Thyroid gland (tissue), 4 donors: ENCODE measurements at places on chromosomes 12 and 14. TPM values are rescaled to one million over a fixed set of nuclear protein-coding genes. Genes with fewer than 3 reads are reported as not detected.

Gene FGD6
- total RNA-seq, result 27.1 TPM

Gene PMCH
- total RNA-seq, result not detected

Gene LDHB
- 422 TPM for total RNA-seq

Gene GLT8D2
- 34.8 TPM for total RNA-seq

Gene NOVA1
- 9.8 TPM for total RNA-seq

Gene PPP1R36
- total RNA-seq, result 0.67 TPM

Gene ERH
- total RNA-seq, result 88.0 TPM

Gene MGST1
- 454 TPM for total RNA-seq

Gene TROAP
- total RNA-seq, result not detected

Gene TBK1
- total RNA-seq, result 28.4 TPM

Gene LMNTD1
- total RNA-seq, result not detected

Gene PPM1H
- 12.7 TPM for total RNA-seq

Gene RNFT2
- 5.0 TPM for total RNA-seq

Gene CCDC38
- total RNA-seq, result not detected

Gene NKX2-1
- total RNA-seq, result 375 TPM

Gene OR6C65
- not detected for total RNA-seq

Gene FGF6
- not detected for total RNA-seq

DNA sequence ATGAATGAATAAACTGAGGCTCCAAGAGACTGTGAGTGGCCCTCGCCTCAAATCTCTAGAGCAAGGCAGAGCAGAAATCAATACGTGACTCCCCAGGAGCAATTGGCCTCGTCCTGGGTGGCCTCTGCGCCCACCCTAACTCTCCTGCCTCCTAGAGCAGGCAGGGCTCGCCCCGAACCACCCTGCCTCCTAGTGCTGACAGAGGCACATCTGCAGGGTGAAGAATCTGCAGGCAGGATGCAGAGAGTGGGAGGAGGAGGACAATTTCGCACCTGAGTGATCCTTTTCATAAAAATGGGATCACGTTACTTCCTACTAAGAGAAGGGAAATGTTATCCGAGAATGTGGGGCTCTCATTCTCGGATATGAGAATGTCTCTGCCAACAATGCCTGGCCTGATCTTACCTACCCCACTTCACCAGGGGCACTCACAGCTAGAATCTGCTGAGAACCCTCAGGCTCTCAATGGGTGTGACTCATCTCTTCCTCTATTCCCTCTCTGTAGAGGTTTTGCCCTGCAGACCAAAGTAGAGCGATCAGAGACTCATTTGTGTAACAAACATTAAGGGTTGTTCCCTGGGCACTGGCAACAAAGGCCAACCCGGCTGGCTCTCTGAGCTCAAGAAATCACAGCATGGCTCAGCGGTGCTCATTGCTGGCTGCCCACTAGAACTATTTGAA, 61.7 kb upstream of the BCL2L14 start:
- H3K4me1 ChIP-seq, result peaks cover 11% of the 10 kb centered on the region
- no peaks in the 10 kb centered on the region for H3K27me3 ChIP-seq
- peak overlapping the region; percentile 0 for H3K27ac ChIP-seq

- H3K36me3 ChIP-seq, result no peaks in the 10 kb centered on the region
- DNase-seq, result no peak
- H3K4me1 ChIP-seq, result no peaks in the 10 kb centered on the region
- H3K4me3 ChIP-seq, result no peak overlapping the region
Observed at GRCh38 chr12:20194171-20194570, 174.2 kb upstream of the PDE3A start.

- DNase-seq, result no peak
- H3K27ac ChIP-seq, result peak overlapping the region; percentile 92
- peaks cover 21% of the 10 kb centered on the region for H3K4me1 ChIP-seq
- H3K4me3 ChIP-seq, result no peak overlapping the region
Observed at GRCh38 chr14:103209054-103209453, 85.8 kb downstream of the TNFAIP2 start.

GRCh38 chr12:71312768-71313403, 126.7 kb upstream of the LGR5 start:
- H3K4me1 ChIP-seq, result no peaks in the 10 kb centered on the region
- H3K27ac ChIP-seq, result no peak overlapping the region
- DNase-seq, result no peak
- H3K36me3 ChIP-seq, result no peaks in the 10 kb centered on the region

- H3K27me3 ChIP-seq, result no peaks in the 10 kb centered on the region
- H3K4me3 ChIP-seq, result no peak overlapping the region
- H3K4me1 ChIP-seq, result peaks cover 35% of the 10 kb centered on the region
- no peak overlapping the region for H3K27ac ChIP-seq
Observed at GRCh38 chr14:23307687-23308644, 1.3 kb downstream of the BCL2L2 start.

- no peak overlapping the region for H3K4me3 ChIP-seq
- H3K27me3 ChIP-seq, result no peaks in the 10 kb centered on the region
- DNase-seq, result no peak
- H3K4me1 ChIP-seq, result no peaks in the 10 kb centered on the region
- no peaks in the 10 kb centered on the region for H3K36me3 ChIP-seq
- H3K27ac ChIP-seq, result no peak overlapping the region
Observed at GRCh38 chr12:2256915-2257314, 204.1 kb downstream of the CACNA1C start.

GRCh38 chr12:123363390-123363739, 1.3 kb downstream of the SBNO1 start:
- no peaks in the 10 kb centered on the region for H3K27me3 ChIP-seq
- no peak for DNase-seq
- H3K4me1 ChIP-seq, result peaks cover 20% of the 10 kb centered on the region
- H3K27ac ChIP-seq, result peak overlapping the region; percentile 91

DNA sequence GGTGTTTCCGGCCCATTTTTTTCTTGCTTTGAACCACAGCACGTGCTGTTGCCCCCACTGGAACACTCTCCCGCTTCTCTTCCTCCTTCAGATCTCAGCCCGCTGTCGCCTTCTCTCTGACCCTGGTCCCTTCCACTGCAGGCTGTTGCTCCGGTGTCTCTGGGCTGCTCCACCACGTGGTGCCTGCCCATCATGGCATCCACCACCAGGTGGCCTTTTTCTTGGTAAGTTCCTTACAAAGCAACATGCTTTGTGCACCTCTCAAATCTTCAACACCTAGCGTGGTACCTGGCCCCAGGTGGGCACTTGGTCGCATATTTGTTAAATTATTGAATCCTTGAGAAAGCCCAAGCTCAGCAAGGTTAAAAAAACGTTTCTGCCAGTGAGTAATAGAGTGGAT, 19.1 kb downstream of the TUNAR start:
- H3K4me1 ChIP-seq, result no peaks in the 10 kb centered on the region
- no peak overlapping the region for H3K4me3 ChIP-seq
- DNase-seq, result no peak
- H3K27ac ChIP-seq, result no peak overlapping the region
- H3K27me3 ChIP-seq, result no peaks in the 10 kb centered on the region
- H3K36me3 ChIP-seq, result no peaks in the 10 kb centered on the region

GRCh38 chr14:86575141-86575540, 1045.2 kb downstream of the FLRT2 start:
- no peak overlapping the region for H3K4me3 ChIP-seq
- no peaks in the 10 kb centered on the region for H3K27me3 ChIP-seq
- H3K36me3 ChIP-seq, result no peaks in the 10 kb centered on the region

- H3K36me3 ChIP-seq, result no peaks in the 10 kb centered on the region
- H3K4me3 ChIP-seq, result no peak overlapping the region
- DNase-seq, result no peak
- no peaks in the 10 kb centered on the region for H3K27me3 ChIP-seq
- no peak overlapping the region for H3K27ac ChIP-seq
Observed at GRCh38 chr12:43098071-43098470, 453.9 kb downstream of the ADAMTS20 start.

- H3K4me3 ChIP-seq, result no peak overlapping the region
- DNase-seq, result no peak
- no peaks in the 10 kb centered on the region for H3K36me3 ChIP-seq
- no peak overlapping the region for H3K27ac ChIP-seq
- H3K4me1 ChIP-seq, result no peaks in the 10 kb centered on the region
Observed at GRCh38 chr14:51807356-51807755, 53.1 kb upstream of the GNG2 start.

GRCh38 chr14:54105406-54105805, 148.8 kb upstream of the BMP4 start:
- H3K4me1 ChIP-seq, result peaks cover 44% of the 10 kb centered on the region
- no peak overlapping the region for H3K4me3 ChIP-seq
- H3K27ac ChIP-seq, result peak overlapping the region; percentile 50
- no peak for DNase-seq
- H3K36me3 ChIP-seq, result no peaks in the 10 kb centered on the region

DNA sequence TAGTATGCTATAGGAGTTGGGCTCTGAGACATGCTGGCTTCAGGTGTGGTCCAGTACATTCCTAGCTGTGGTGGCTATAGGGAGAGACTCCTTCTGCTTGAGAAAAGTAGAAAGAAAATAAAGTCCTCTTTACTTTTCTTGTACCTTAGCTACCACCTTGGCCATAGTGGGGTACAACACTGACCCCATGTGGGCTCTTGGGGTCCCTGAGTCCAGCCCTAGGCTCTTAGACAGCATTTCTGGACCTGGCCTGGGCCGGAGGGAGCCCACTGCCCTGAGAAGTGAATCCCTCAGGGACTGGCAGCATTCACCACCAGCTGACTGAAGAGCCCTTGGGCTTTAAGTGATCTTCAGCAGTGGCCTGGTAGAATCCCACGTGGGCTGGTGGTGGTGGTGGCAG, 143.1 kb downstream of the SYT10 start:
- no peak overlapping the region for H3K4me3 ChIP-seq
- no peaks in the 10 kb centered on the region for H3K4me1 ChIP-seq
- H3K27me3 ChIP-seq, result no peaks in the 10 kb centered on the region
- DNase-seq, result no peak

DNA sequence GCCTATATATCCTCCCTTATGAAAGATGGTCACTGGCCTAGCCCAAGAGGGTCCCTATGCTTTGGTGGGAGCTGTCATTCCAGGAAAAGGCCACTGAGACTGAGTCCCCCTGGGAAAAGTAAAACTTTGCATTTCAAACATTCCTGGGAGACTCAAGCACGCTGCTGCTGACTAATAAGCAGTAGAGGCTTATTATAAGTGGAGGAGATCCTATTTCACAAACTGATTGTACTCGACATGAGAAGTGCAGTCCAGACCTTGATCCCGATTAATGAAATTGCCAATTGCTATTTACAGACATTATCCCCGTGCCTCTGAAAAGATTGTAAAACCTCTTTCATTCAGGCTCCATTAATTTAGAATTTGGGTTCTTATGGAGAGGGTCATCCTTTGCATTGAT, 96.6 kb downstream of the EMP1 start:
- H3K36me3 ChIP-seq, result no peaks in the 10 kb centered on the region
- no peak overlapping the region for H3K27ac ChIP-seq
- no peaks in the 10 kb centered on the region for H3K4me1 ChIP-seq
- H3K27me3 ChIP-seq, result no peaks in the 10 kb centered on the region

DNA sequence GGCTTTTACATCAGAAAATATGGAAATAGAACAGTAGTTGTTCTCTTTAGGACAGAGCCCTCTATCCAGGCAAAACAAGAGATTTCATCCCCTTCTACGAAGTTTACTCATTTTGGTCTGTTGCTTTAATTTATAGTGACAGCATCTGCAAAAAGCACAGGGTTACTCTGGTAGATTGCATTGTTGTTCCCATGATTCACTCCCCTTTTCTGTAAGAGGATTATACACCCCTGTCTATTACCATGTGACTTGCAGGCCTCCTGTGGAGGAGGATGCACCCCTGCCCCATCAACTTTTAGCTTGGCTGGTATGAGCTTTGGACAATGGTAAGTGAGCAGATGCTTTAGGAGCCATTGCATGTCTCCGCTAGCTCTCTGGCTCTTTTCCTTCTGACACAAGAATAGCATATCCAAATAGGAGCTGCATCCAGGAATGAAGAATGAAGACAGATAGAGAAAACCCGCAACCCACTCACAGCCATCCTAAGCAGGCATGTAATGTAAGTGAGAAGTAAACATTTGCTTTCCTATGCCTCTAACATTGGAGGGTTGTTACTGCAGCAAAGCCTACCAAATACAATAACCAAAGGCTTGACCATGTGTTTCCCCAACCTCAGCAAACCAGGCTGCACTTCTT, 304.2 kb downstream of the AKAP6 start:
- H3K27ac ChIP-seq, result no peak overlapping the region
- H3K4me1 ChIP-seq, result no peaks in the 10 kb centered on the region
- no peaks in the 10 kb centered on the region for H3K27me3 ChIP-seq
- H3K4me3 ChIP-seq, result no peak overlapping the region
- H3K36me3 ChIP-seq, result no peaks in the 10 kb centered on the region

GRCh38 chr12:87953256-87953860, 75.8 kb downstream of the C12orf50 start:
- DNase-seq, result no peak
- no peak overlapping the region for H3K27ac ChIP-seq
- no peaks in the 10 kb centered on the region for H3K4me1 ChIP-seq
- H3K36me3 ChIP-seq, result no peaks in the 10 kb centered on the region
- no peaks in the 10 kb centered on the region for H3K27me3 ChIP-seq
- no peak overlapping the region for H3K4me3 ChIP-seq

DNA sequence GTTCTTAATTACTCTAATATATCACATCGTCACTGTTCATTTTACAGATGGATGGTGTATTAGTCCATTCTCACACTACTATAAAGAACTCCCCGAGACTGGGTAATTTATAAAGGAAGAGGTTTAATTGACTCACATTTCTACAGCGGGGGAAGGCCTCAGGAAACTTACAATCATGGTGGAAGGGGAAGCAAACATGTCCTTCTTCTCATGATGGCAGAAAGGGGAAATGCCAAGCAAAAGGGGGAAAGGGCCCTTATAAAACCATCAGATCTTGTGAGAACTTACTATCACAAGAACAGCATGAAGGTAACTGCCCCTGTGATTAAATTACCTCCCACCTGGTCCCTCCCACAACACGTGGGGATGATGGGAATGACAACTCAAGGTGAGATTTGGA, 6.5 kb downstream of the TMBIM4 start:
- H3K4me3 ChIP-seq, result no peak overlapping the region
- no peaks in the 10 kb centered on the region for H3K27me3 ChIP-seq
- no peaks in the 10 kb centered on the region for H3K36me3 ChIP-seq
- DNase-seq, result no peak
- H3K4me1 ChIP-seq, result peaks cover 23% of the 10 kb centered on the region

DNA sequence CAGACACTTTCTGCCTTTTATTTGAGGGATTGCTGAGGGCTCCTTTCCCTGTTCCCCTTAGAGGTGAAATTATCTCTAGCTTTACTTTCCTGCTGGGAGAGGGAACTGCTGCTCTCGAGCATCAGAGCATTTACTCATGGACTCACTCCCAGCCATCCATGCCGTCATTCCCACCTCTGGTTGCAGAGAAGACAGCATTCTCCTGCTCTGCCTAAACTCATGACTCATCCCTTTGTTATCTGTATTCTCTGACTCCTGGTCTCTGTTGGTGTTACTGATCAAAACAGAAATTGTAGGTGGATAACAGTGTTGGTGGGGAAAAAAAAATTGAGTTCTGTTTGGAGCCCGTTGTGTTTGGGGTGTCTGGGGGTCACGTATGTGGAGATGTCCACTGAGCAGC, 159.3 kb downstream of the TTC8 start:
- no peak overlapping the region for H3K27ac ChIP-seq
- no peaks in the 10 kb centered on the region for H3K36me3 ChIP-seq
- H3K4me1 ChIP-seq, result no peaks in the 10 kb centered on the region
- no peak overlapping the region for H3K4me3 ChIP-seq

DNA sequence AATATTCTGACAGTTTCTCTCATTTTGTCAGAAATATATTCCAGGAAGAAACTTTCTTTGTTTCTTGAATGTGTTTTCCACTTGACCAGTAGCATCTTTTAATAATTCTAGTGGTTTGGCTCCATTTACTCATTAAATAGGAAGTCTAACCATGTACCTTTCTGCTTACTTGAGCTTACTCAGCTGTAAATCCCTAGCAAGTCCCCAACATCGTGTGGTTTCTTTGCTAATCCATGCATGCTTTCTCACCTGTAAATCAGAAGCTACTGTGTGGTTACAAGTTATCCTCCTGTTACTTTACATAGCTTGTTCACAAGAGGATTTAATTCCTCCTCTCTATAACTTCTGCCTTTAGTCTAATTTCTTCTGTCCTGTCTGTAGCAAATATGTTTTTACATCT, 227.7 kb downstream of the FSCB start:
- H3K27me3 ChIP-seq, result no peaks in the 10 kb centered on the region
- H3K27ac ChIP-seq, result no peak overlapping the region
- H3K36me3 ChIP-seq, result no peaks in the 10 kb centered on the region
- DNase-seq, result no peak
- no peak overlapping the region for H3K4me3 ChIP-seq
